Stimulated activated CD4-positive, alpha-beta T cell treated with anti-CD3 and anti-CD28 coated beads, Interleukin-12 subunit alpha, Interleukin-12 subunit beta, amount 100 ng/mL, for 24 hours (primary cell): ENCODE measurements at places on chromosomes 13 and 19.

DNA sequence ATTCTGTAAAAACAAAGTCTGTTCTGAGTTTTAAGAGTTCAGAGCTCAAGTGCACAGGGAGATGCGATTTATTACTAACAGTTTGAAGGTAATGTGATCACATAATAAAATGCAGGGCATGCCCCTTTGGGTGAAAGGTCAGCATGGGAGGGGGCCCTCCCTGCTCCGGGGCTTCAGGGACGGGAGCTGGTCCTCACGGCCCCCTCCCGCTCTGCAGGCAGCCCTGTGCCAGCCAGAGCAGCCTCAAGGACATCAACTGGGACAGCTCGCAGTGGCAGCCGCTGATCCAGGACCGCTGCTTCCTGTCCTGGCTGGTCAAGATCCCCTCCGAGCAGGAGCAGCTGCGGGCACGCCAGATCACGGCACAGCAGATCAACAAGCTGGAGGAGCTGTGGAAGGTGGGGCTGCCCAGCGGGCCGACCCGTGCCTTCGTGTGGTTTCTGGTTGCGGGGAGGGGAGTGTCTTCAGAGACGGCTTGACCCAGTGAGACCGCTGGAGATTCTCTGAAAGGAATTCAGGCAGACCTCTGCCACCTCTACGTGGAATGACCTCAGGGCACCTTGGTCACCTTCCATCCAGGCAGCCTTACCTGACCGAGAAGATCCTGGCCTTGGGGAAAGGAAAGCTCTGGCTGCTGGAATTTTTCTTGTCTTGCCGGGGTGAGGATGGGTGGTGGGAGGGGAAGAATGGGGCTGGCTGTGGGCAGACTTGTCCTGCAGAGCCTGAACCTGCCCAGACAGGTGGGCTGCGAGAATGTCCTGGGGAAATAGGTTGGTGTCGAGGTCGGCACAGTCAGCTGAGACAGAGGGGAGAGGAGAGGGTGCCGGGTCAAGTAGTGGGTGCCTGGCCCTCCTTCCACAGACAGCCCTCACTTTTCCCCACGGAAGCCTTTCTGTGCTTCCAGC, 19.0 kb downstream of the UPF1 start:
- DNase-seq: no peak

GRCh38 chr13:28485551-28485950, 9.4 kb downstream of the FLT1 start:
- no peak for DNase-seq

DNA sequence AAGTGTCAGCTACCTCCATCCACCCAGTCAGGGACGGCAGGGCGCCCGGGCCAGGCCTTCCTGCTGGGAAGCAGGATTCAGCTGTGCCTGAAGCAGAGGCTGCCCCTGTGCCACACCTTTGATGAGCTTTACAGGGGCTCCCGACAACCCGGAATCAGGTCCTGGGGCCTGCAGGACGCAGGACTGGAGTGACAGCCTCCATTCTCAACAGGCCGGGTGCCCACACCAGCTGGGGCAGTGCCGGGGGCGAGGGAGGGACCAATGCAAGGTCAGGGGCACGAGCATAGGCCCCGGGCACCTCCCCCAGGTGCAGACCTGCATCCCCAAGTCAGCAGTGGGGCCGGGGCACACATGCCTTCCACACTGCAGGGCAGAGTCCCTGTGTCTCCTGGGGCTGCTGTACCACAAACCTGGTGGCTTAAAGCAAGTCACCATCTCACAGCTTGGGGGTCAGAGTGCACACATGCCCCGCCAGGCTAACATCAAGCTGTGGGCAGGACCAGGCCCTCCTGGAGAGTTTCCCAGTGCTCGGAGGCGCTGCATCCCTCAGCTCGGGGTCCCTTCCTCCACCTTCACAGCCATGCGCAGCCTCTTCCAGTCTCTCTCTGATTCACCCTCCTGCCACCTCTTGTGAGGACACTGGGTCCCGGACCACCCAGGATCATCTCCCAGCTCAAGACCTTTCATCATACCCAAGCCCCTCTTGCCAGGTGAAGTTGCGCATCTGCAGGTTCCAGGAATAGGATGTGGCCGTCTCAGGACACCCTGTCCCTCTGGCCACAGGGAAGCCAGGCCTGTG, 13.4 kb downstream of the UBXN6 start:
- DNase-seq: no peak

DNA sequence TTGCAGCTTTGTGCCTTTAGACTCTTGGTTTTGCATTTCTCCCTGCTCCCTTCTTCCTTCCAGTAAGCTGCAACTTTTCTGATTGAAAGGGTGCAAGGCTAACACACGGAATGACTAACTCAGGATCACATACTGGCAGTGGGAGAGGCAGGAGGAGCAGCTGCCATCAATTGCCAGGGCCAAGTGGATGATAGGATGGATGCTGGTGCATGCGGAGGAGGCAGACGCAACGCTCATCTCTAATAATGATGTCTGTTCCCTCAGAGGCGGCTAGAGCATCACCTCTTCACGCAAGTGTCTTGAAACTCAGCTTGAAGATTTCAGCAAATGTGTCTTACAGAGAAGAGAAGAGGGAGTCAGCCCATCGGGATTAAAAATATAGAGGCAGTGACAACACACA, 49.5 kb upstream of the TPM4 start:
- DNase-seq: no peak

DNA sequence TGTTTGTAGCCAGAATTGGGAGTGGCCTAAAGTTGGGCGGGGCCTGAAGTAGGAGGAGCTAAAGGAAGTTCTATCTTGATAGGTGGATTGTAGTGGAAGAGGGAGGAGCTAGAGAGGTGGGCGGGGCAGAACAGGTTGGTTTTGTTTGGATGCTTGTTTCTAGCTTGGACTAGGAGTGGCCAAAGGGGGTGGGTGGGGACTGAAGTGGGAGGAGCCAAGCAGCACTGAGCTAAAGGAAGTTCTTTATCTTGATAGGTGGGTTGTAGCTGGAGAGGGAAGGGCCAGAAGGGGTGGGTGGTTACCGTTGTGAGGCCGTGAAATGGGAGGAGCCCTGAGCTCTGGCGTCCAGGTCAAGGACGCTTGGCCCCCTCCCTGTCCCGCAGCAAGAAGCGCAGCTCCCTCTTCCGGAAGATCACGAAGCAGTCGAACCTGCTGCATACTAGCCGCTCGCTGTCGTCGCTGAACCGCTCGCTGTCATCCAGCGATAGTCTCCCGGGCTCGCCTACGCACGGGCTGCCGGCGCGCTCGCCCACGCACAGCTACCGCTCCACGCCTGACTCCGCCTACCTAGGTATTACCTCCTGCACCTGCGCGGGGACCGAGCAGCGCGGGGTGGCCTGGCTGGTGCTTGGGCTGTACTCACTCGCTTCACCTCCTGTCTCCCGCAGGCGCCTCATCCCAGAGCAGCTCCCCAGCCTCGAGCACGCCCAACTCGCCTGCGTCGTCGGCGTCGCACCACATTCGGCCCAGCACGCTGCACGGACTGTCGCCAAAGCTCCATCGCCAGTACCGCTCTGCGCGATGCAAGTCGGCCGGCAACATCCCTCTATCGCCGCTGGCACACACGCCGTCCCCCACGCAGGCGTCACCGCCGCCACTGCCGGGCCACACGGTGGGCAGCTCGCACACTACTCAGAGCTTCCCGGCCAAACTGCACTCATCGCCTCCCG, 8.0 kb downstream of the DNASE2 start:
- DNase-seq: no peak
